ENCODE measurements at places on chromosomes 12 and 14.
A peak's percentile ranks its signal among the peaks of the same experiment; 100 is the strongest.

DNA sequence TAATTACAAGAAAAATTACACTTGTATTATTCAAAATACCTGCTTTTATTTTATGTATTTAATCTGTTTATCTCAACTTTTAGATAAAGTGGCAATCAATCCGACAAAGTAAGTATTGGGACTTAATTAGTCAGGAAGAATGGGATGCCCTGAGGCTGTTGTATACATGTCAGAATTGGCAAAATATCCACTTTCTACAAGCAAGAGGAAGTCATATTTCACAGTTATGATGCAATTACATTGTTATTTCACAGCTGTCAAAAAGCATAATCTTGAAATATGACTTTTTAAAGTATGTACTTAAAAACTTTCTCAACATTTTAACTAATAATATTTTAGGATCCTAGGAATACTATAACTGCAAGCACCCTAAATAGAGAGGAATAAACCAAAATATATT is 357.1 kb upstream of the MGAT4C start:
- no peak for DNase-seq

- DNase-seq, result peak; percentile 87
Measured at GRCh38 chr14:55120571-55121495, 8.2 kb upstream of the LGALS3 start.

DNA sequence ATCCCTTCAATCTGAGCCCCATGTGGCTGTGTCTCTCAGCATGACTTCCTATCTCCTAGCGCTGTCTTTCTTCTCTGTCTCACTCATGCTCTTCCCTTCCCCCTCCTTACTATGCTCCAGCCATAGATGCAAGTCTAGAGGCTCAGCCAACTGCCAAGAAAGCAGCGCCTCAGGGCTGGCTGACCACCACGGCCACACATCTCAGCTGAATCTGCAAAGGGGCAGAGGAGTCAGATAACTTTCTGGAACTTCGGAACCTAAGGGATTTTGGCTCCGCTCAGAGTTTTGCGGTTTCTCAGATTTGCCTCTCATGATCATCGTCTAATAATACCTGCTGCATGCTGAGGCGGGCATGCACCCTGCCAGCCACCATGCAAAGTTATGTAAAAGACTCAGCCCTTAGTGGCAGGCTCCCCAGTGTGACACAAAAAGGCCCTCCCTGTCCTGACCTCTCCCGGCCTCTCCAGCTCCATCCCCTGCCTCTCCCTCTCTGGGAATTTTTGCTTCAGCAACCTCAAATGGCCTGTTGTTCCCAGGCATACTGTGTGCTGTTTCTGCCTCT is 5.0 kb upstream of the FGF6 start:
- DNase-seq, result no peak

- DNase-seq, result peak; percentile 56
Measured at GRCh38 chr12:112347581-112347982, 34.6 kb downstream of the HECTD4 start.

GRCh38 chr12:12926571-12927071 is 25.3 kb downstream of the GPRC5D start:
- no peak for DNase-seq

DNA sequence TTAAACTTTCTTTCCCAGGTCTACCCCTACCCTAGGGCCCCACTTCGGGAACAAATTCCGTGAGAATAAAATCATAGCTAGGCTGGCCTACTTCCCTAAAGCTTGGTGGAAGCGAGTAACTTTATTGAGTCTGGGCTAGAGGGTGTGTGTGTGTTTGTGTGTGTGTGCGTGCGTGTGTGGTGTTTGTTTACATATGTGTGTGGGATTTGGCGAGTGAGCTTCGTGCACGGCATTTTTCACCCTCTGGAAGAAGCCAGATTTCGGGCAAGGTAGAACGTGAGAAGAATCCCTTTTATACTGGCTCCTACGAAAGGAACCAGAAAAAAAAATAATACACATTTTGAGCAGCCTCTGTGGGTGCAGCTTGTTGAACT is 7.5 kb upstream of the LHX5 start:
- no peak for DNase-seq

DNA sequence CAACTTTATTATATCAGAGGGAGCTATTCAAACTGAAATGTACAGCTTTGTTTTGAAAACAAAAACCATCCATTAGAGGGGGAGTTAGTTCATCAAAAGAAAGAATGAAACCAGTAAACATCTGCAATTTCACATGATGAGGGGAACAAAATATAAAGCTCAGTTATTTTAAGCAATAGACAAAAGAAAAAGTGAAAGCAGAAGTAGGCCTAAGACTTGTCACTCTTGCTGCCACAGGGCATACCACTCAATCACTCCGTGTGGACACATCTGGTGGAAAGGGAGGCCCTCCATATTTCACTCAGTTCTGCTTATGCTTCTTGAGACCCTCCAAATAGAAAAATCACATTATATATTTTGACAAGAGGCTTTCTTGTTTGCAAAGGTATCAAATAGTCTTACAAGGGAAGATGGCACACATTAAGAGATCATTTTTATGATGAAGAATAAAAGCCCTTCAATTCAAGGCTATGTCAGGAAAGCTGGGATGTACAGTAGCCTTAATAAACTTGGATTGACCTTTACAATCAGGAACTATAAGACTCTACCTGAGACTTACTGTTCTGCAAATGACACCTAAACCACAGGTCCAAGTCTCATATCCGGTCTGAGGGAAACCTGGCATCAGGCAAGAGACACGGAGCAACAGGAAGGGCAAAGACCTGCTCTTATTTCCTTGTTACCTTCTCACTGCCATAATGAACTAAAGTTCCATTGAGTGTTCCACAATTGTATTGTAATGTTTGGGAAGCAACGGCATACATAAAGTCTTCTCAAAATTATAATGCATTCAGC is 222.5 kb upstream of the GRIP1 start:
- peak; percentile 66 for DNase-seq

GRCh38 chr12:93745286-93745685 is 68.1 kb downstream of the CRADD start:
- DNase-seq, result peak; percentile 64

DNA sequence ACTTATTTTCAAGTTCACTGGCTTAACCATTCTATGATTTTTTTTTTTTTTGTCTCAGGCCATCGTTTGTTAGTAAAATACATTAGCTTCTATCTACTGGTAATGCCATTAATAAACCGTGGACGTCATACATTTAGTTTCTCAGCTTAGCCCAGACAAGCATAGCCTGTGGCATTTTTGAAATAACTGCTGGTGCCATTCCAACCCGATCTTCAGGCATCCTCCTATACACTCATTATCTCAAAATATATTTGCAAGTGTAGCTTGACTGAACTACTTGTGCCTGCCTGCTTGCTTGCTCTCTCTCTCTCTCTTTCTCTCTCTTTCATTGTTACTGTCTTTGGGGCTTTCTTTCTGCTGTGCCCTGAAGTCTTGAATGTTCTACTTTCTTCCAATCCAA is 12.7 kb upstream of the MBIP start:
- DNase-seq, result no peak

DNA sequence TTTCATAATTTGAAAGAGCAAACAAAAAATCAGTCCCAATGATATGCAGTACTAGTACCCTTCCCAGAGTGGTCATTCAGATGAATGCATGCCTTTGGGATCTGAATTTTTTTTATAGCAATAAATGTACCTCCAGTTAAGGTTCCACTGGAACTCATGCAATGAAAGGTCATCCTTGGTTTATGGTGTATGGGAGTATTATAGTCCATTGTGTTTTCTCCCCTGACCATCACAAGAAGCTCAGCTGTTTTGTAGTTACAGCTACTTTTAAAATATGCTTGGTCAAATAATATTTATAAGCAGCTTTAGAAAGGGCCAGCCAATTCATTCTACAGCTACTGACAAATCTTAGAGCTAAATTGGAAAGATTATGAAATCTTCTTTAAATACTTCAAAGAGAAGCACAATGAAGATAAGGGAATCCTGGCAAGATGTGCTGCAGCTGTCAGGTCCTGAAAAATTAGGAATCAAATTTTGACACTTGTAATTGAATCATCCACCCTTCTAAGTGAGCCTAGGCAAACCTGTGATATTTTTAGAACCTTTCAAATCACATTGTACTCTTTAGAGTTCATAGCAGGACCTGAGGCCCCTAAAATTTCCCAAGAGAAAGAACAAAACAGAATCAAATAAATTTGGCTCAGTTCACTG is 46.5 kb downstream of the IFT81 start:
- DNase-seq, result no peak

DNA sequence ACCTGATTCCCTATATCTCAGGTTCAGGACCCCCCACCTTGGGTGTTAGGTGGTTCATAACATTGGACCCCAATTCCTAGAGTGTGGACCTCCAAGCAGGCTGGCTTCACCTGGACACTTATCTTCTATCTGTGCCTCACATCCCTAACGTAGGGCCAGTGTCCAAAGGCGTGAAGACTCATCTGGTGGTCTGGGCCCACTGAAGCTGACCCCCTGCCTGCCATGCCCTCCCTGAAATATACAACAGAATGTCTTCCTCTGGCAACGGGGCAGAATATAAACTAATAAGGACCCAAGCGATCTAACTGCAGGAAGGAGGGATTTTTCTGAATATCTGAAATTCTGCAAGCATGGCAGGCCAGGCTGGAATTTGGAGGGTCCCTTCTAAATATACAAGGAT is 5.6 kb downstream of the HOXC13 start:
- no peak for DNase-seq

DNA sequence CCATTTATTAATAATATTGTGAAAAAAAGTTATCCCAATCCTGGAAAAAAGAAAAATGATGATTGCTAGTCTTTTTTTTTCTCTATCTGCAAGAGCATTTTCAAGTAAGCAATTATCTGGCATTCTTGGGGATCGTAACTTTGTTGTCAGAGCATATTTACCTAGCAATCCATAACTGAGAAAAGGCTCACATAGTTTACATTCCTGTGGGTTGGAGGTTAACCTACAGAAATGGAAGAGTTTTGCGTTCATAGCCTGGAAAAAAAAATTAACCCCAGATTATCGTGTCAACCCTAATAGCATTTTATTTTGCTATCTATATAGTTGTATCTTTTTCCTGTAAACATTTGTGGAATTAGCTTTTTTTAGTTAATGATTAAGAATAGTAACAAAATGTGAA is 292.3 kb downstream of the DAD1 start:
- no peak for DNase-seq

DNA sequence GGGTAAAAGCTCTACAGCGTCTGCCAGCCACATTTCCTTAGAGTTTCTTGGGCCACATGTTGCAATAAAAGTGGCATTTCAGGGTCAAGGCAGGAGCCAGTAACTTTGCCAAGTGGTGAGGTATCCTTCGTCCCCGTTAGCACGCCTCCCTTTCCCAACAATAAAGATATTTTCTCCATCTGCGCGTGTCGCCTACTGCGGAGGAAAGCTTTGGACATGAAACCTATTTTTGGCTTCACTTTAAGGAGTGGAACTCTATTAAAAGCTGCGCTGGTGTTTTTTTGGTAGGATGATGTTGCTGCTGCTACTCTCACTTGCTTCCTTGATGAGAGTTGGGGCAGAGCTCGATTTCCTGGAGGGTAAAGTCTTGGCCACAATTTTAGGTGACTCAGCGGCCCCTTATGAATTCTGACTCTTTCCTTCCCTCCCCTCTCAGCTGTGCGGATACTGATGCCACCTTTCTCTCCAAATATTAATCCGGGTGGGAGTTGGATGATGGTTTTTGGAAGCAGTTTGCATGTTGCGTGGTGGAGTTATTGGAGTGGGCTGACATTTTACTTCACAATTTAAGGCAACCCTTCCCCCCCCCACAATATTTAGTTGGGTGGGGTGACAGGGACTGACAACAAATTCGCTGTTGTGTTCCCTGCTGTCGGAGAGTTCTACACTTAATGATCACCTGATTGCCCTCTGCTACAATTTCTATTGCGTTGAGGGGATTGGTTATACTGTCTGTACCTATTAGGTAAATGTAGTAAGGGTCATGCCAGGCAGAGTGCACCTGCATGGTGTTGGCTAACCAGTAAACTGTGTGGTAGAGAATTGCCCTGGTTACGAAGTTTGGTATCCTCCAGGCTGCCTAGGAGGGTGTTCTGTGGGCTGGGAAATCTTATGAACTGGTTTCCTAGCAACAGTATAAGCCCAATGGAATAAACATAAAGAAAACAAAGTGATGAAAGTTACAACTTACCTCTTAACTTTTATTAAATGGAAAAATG is 1.1 kb downstream of the CCDC91 start:
- peak; percentile 17 for DNase-seq

- no peak for DNase-seq
Measured at GRCh38 chr12:66885115-66885875, 206.4 kb upstream of the GRIP1 start.

- DNase-seq, result no peak
Measured at GRCh38 chr12:25924491-25925001, 33.9 kb upstream of the RASSF8 start.

GRCh38 chr14:106831322-106831720 is 1304.9 kb downstream of the TMEM121 start:
- peak; percentile 16 for DNase-seq

DNA sequence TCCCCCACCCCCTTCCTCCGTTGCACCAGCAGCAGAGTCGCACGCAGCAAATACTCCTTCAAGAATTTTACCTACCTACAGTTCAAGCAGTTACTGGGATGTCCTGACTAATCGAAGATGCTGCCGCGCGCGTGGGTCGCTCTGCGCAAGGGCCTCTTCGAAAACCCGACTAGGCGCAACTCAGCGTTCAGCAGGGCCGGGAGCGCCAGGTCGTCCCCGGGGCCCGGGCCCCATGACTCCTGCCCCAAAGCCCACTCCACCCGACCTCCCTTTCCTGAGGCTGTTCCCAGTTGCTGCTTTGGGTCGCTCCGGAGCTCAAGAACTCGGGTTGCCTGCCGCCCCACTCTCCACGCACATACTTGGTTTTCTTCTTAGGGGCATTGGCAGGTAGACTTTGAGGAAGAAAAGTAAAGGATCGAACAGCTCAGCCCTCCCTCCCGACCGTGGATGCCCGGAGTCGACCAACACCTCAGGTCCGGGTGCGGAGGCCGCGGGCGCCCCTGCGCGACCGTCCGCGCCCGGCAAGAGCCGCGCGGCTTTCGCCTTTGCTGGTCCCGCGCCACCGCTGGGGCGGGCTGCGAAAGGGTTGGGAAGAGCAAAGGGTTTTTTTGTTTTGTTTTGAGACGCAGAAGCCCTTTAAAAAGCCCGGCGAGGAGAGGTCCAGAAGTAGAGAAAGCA is 1.9 kb downstream of the BMP4 start:
- DNase-seq, result no peak

- DNase-seq, result peak; percentile 79
Measured at GRCh38 chr12:26278266-26278665, 82.9 kb downstream of the SSPN start.

DNA sequence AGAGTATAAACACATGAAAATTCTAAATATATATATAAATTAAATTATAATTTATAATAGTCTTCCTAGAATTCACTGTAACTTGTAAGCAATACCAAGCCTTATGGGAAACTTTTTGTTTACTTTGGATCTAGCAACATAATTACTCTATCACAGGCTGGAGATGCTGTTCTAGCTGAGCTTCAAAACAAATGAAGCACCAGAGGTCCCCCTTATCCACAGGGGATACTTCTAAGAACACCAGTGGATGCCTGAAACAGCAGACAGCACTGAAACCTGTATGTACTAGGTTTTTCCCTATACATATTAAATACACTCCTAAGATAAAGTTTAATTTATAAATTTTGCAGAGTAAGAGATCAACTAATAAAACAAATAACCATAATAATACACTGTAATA is 96.6 kb downstream of the CDK17 start:
- no peak for DNase-seq
